ENCODE measurements at places on chromosomes 11 and 22.

DNA sequence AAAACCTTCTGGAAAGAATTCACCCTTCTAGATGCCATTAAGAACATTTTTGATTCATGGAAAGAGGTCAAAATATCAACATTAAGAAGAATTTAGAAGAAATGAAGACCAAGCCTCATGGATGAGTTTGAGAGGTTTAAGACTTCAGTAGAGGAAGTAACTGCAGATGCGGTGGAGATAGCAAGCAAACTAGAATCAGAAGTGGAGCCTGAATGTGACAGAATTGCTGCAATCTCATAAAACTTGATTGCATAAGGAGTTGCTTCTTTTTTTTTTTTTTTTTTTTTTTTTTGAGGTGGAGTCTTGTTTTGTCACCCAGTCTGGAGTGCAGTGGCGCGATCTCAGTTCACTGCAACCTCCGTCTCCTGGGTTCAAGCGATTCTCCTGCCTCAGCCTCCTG is 51.6 kb downstream of the MS4A13 start:
- no peak for DNase-seq

GRCh38 chr11:2863276-2863618 is 22.3 kb downstream of the CDKN1C start:
- no peak for DNase-seq

DNA sequence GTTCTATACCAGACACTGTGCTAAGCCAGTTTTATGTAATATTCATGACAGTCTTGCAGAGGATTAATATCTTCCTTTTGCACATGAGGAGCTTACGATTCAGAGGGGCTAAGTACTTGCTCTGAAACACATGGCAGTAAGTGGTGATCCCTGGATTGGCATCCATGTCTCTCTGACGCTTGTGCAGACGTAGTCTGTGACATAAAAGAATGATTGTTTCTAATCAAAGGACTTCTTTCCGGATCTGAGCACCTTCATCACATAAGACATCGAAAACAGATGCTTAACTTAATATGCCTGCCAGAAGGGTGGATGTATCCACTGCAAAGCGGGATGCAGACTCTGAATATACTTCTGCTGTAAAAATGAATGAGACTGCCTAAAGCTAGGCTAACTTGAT is 74.8 kb downstream of the ARHGAP42 start:
- no peak for DNase-seq

GRCh38 chr11:44097821-44098220 is 2.3 kb downstream of the EXT2 start:
- DNase-seq, result no peak

DNA sequence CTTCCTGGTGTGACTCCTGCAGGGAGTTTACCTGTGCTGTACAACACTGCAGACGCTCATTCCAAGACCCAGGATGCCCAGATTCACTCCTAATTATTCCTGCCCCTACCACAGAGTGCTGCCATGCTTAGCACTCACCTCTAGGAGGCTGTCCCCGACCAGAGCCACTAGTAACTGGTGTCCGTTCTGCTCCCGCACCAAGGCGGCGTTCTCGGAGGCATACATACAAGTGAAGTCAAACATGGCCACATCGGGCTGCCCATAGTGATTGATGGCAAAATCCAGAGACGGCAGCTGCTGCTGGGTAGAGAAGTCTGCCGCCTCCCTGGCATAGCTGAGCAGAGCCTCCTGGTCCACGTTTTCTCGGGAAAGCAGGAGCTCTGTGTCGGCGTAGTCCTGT is 122.3 kb upstream of the BID start:
- no peak for DNase-seq

- no peak for DNase-seq
Observed at GRCh38 chr11:1176224-1177019, 18.7 kb downstream of the MUC5AC start.

All from GOT3 (cell line).